ENCODE measurements at places on chromosomes 2 and 18.

DNA sequence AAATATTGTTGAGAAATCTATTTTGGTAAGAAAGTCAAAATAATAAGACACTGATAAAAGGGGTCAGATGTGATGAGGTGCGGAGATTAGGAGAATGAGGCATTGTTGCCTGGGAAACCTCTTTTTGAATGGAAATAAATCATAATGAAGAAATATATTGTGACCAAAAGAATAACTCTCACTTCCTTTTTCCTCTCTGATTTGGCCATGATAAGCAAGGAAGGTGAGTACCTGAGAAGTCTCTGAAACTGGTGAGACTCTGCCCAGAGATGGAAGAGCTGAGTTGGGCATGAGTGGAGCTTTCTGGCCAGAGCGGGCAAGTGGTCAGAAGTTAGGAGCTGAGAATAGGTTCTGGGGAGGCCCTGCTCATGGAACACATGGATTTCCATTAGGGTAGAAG is 11.8 kb downstream of the LAMA3 start:
- no peak for DNase-seq

DNA sequence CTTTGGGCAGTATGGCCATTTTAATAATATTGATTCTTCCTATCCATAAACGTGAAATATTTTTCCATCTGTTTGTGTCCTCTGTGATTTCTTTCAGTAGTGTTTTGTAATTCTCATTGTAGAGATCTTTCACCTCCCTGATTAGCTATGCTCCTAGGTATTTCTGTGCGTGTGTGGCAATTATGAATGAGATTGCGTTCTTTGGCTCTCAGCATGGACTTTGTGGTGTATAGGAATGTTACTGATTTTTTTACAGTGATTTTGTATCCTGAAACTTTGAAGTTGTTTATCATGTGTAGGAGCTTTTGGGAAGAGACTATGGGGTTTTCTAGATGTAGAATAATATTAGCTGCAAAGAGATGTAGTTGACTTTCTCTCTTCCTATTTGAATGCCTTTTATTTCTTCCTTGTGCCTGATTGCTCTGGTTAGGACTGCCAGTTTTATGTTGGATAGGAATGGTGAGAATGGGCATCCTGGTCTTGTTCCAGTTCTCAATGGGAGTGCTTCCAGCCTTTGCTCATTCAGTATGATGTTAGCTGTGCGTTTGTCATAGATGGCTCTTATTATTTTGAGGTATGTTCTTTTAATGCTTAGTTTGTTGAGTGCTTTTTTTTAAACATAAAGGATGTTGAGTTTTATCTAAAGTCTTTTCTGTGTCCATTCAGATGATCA is 27.0 kb upstream of the THUMPD2 start:
- no peak for DNase-seq

DNA sequence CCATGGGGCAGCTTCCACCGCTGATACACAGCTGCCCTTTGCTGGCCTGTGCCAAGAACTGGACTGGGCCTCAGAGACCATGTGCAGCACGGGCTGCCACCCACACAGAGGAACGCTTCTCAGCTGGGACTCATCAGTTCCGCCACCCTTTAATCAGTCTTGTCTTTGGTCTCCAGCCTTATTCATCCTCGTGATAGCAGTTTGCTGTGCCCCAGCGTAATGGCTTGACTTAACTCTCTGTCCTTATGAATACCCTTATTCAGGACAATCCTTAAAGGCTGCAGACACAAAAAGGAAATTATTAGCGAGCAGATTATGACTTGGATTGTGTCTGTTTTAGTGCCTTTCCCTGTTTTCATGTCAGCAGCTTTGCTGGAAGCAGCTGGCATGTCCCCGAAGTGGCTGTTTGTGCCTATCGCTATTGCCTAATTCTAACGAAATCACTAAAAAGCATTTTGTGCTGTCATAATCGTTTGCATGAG is 108.9 kb upstream of the DAPL1 start:
- DNase-seq, result no peak

GRCh38 chr2:159484532-159484931 is 131.8 kb downstream of the BAZ2B start:
- no peak for DNase-seq

- DNase-seq, result no peak
These were observed 130.7 kb downstream of the SH3RF3 start for GRCh38 chr2:109259671-109260070.

- DNase-seq, result no peak
These were observed 124.8 kb downstream of the LAMA1 start for GRCh38 chr18:6992761-6993160.

DNA sequence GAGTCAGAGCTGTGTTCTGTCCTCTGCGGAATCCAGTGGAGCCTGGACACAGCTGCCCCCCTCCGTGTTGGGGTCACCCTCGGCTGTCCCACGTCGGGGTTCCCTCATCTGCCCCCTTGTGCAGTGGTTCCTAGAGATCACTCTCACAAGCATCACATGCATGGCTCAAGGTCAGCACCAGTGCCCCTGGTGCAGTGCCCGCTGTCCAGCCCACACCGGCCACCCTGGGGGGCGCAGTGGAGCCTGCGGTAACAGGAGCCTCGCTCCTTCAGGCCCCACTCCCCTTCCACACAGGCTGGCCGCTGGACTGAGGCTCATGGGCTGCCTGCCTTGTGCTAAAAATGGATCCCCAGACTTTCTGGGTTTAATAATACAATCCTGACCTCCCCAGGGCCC is 8.8 kb downstream of the TEKT4 start:
- no peak for DNase-seq

GRCh38 chr2:158732573-158733429 is 62.3 kb upstream of the DAPL1 start:
- no peak for DNase-seq

- DNase-seq, result peak; percentile 83
These were observed 60.5 kb downstream of the G6PC2 start for GRCh38 chr2:168961450-168962229.

DNA sequence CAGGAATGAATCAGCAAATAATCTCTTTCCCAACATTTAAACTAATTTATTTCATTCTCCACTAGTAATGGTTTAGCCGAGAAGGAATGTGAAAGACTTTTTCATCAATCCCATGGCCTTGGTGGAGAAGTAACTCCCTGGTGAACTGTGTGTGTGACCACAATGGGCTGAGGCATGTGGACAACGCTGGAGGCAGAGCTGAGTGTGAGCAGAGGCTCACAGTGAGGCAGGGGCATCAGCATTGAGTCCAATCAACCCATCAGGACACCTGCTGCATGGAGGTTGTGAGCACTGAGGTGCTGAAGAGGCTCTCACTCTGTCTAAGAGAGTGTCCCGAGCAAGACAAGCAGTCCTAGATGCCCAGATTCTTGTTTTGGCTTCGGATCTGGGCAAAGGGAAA is 78.6 kb downstream of the ZNF519 start:
- DNase-seq, result no peak

GRCh38 chr2:1940679-1941078 is 196.4 kb upstream of the PXDN start:
- no peak for DNase-seq

- DNase-seq, result no peak
These were observed 35.1 kb downstream of the VPS54 start for GRCh38 chr2:63983986-63984605.

DNA sequence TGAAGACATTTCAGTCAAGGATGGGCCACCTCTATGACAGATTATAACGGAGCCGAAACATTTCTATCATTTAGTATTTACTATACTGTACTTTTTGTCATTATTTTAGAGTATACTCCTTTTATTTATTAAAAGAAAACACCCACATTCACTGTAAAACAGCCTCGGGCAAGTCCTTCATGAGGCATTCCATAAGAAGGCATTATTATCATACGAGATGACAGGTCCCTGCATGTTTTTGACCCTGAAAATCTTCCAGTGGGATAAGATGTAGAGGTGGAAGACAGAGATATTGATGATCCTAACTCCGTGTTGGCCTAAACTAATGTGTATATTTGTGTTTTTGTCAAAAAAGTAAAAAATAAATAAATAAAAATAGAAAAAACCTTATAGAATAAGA is 245.0 kb downstream of the MTX2 start:
- DNase-seq, result no peak

DNA sequence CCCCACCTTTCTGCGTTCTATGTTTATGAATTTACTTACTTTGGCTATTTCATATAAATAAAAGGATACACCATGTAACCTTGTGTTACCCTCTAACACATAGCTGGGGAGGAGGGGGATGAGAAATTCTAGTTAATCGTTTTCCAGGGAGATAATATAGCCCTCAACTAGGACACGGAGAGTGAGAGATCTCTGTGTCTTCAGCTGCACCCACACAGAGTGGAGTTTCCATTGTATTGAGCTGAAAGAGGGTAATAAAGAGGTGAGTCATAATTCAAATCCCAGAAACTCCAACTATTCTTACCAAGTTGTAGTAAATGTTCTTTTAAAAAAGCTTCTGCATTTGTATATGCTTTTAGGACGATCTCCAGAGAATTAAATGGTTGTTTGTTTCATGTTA is 110.1 kb upstream of the SULT1C3 start:
- DNase-seq, result no peak

GRCh38 chr2:187774551-187775071 is 220.4 kb upstream of the TFPI start:
- no peak for DNase-seq

DNA sequence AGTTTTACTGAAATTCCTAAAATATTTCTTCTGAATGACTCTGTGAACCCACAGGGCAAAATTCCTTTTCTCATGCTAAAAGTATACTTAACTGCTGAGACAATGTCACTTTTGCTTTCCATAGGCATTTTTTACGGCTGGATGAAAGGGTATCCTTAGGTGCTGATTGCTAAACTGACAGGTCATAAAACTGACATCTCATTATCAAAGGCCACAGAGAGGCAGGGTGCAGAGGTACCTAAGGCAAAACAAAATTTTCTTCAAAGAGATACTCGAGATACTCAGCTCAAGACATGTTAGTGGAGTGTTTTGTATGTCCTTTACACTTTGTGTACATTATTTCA is 62.0 kb upstream of the WDR75 start:
- no peak for DNase-seq

DNA sequence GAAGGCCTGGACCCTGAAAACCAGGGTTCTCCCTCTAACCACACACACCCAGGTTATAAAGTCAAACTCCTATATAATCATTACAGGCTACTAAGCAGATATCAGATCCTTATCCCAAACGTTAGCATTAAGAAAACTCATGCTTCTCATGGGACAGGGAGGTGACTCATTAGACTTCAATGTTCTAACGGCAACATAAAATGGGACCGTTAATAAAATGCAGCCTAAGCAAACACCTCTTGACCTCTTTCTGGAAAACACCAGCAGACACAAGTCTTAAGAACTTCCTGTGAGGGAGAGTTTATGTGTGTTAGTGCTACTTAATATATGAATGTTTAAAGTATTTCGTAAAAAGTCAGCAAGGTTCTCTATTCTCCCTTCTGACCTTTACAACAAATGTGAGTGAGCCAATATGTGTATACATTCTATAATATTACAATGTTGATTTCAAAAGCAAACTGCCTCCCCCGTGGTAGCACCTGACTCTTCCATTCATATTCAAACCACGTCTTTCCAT is 31.7 kb downstream of the LPIN2 start:
- peak; percentile 17 for DNase-seq

GRCh38 chr18:79011300-79011870 is 31.8 kb downstream of the SALL3 start:
- DNase-seq, result no peak

DNA sequence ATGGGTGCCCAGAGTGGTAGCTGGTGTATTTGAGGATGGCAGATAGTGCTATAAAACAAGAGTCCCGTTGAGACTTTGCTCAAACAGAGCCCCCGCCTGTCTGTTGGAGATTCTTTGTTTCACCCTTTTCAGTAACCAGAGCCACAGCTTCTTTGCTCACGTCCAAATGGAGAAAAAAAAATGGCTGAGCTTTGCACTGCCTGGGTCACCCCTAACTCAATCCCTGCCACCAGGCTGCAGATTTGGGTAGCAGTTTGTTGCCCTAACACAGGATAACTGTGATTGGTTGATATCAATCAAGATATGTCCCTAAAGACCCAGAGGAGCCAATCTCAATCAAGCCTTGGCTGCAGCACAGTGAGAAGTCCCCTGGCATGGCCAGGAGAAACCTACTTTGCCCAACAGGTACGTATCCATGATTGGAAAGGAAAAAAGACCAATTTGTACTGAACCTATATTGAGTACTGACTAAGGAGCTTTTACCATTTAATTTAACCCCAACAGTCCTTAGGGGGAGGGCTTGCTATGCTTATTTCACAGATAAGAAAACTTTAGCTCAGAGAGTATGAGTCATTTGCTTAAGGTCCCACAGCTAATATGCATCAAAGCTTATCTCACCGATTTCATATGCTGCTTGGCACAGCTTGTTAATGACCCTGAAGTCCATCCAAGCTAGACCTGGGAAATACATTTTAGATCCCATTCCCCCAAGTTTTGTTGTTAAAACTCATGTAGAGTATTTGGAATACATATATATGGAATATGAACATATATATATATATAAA is 72.0 kb upstream of the SH3BP4 start:
- DNase-seq, result no peak

- no peak for DNase-seq
These were observed 6.9 kb downstream of the DCTN1 start for GRCh38 chr2:74373221-74373676.

- peak; percentile 40 for DNase-seq
These were observed 113.3 kb upstream of the SERTAD2 start for GRCh38 chr2:64766841-64767669.

DNA sequence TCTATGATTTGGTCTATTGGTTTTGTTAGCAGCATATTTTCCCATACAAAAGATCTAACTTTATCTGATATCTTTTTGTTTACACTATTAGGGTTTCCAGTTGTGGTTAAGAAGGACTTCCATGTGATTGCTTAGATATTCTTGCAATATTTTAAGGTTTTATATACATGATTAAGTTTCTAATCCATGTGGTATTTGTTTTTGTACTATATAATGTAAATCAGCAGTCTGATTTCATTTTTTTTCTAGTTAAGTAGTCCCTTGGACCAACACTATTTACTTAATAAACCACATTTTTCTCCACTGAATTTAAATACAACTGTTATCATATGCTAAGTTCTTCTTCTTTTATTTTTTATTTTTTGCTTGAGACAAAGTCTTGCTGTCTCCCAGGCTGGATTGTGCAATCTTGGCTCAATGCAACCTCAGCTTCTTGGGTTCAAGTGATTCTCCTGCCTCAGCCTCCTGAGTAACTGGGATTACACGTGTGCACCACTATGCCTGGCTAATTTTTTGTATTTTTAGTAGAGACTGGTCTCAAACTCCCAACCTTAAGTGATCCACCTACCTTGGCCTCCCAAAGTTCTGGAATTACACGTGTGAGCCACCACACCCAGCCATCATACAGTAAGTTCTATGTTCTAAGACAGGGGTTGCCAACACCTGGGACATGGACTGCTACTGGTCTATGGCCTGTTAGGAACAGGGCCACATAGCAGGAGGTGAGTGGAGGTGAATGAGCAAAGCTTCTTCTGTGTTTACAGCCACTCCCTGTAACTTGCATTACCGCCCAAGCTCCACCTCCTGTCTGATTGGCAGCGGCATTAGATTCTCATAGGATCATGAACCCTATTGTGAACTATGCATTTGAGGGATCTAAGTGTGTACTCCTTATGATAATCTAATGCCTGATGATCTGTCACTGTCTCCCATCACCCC is 58.5 kb upstream of the RAB27B start:
- no peak for DNase-seq

GRCh38 chr2:85987266-85988174 is 98.7 kb upstream of the ST3GAL5 start:
- DNase-seq, result no peak

- no peak for DNase-seq
These were observed 71.2 kb upstream of the CNTNAP5 start for GRCh38 chr2:123953846-123954245.

Measured in AML-193 (cell line).